Epithelial cell of proximal tubule (primary cell): ENCODE measurements at places on chromosomes 5 and 9. TPM values are rescaled to one million over a fixed set of nuclear protein-coding genes. Genes with fewer than 3 reads are reported as not detected.

- no peak for DNase-seq
Measured at GRCh38 chr9:84736536-84736935, 67.0 kb downstream of the NTRK2 start.

DNA sequence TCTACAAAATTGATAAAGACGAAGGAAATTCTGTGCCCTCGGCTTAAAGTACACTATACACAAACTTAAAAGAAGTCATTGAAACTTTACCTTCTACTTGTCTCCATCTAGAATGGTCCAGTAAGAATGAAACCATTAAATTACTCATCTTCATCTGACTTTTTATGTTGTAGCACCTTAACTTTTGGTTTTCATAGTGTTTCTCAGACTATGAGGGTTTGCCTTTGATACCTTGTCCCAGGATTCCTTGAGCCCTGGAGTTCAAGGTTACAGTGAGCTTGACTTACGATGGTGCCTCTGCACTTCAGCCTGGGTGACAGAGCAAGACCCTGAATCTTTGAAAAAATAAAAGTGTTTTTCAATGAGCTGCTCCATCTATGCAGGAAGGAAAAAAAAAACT lies 132.2 kb downstream of the CDC42SE2 start:
- DNase-seq = no peak

GRCh38 chr9:19510907-19511306 lies 102.1 kb downstream of the ACER2 start:
- no peak for DNase-seq

GRCh38 chr5:144575736-144576135 lies 405.1 kb downstream of the KCTD16 start:
- no peak for DNase-seq

DNA sequence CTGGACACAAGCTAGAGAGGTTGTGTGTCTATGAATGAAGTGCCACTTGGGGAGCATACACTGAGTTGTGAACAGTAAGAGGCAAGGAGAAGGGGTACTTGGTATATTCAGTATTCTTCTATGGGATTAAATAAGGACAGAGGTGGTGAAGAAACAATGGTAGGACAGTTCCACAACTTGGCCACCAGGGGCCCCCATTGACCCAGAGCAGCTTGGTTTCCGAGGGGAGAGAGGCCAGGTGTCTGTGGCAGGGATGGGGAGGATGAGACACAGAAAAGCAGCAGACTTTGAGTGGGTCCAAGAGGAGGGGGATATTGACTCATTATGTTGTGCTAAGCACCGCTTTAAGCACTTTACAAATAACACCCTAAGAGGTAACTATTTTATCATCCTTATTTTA lies 220.6 kb downstream of the MELK start:
- DNase-seq = no peak

- no peak for DNase-seq
Measured at GRCh38 chr9:115042781-115043509, 75.0 kb downstream of the TNC start.

- no peak for DNase-seq
Measured at GRCh38 chr9:98378794-98379193, 123.3 kb upstream of the TBC1D2 start.

DNA sequence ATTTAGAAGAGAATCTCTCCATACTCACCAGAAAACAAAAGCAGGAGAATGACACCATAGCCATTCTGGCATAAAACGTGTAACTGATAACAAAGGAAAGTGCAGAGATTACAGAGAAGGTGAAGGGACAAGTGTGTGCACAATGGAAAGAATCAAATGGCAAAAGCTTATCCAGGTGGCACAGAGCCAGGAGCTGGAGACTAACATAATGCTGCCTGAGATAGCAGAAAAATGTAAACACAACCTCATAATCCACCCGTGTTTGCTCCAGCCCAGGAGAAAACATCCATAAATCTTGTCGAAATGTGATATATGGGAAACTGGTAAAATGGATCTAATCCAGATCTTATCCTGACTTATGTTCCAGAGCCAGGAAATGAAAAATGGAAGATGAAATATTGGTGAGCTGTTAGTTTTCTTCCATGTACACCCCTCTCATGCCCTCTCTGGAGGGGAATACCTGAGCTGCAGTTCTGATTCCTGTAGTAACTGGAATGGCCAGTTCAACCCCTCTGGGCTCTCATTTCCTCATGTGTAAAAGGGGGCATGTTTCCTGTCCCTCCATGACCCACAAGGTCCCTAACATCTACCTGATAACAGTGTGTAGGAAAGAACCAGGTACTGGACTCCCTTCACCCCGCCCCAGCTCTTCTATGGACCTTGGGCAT lies 212.3 kb upstream of the DAPK1 start:
- no peak for DNase-seq

- no peak for DNase-seq
Measured at GRCh38 chr5:99033014-99033900, 104.5 kb upstream of the CHD1 start.

- DNase-seq = no peak
Measured at GRCh38 chr9:108802967-108803366, 52.8 kb downstream of the ACTL7B start.

DNA sequence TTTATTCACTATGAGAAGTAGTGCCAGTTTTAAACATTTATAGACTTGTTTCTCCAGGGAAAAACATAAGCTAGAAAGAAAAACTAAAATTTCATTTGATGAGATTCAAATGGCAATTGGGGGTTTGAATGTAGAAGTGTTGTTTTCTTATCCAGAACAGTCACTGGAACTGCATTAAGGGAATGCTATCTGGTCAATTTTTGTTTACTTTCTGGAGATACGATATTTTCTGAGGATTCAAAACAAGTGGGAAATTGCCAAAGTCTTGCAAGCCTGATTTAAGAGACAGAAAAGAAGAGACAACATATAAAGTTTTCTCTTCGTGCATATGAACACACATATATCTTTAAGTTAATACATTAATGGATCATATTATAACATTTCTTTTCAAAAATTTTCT lies 118.4 kb downstream of the NXNL2 start:
- no peak for DNase-seq

DNA sequence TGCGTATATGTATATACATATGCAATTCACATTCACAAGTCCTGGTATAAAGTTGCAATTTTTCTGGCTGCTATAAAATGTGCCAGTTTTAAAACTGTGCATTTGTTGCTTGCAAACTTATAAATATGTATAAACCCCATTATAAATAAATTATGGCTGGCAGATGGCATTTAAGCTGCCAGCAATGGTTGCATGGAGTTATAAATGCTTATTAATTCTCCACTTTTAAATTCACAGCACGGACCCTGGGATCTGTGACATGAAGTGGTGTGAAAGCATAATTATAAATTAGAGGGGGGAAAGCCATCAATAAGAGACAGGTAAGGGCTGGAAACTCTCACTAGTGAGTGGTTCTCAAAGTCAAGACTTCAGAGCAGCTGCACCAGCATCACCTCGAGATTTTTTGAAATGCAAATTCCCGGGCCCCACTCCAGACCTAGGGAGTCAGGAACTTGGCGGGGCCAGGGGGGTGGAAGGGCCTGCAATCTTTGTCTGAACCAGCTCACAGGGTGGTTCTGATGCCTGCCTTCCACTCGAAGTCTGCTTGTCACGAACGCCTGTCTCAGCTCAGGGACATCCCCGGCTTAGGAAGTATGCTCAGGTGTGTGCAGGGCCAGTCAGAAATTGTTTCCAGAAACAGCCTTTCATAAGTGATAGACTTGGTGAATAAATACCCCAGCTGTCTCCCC lies 16.9 kb downstream of the S1PR3 start:
- DNase-seq = no peak

- no peak for DNase-seq
Measured at GRCh38 chr9:104748359-104749031, 1.0 kb downstream of the NIPSNAP3A start.

- no peak for DNase-seq
Measured at GRCh38 chr5:126178521-126178920, 244.7 kb upstream of the GRAMD2B start.

- no peak for DNase-seq
Measured at GRCh38 chr9:26325444-26325829, 567.2 kb downstream of the CAAP1 start.

DNA sequence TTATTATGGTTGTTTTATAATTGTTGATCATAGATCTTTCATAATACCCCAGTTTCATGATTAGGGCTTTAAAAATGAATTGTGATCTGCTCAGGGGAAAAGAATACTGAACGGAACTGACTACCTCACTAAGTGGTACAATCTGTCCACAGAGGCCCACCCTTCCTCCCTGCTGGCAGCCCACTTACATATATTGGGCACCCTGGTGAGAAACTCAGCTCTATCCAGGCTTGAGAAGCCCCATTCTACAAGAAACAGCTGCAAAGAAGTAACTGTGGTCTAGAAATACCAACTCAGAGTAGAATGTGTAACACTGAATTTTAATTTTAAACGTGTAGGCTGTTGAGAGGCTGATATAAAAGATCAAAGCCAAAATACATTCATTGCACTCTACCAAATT lies 46.9 kb downstream of the TSSK1B start:
- DNase-seq = no peak

GRCh38 chr9:6183227-6183551 lies 32.4 kb upstream of the IL33 start:
- DNase-seq = no peak

DNA sequence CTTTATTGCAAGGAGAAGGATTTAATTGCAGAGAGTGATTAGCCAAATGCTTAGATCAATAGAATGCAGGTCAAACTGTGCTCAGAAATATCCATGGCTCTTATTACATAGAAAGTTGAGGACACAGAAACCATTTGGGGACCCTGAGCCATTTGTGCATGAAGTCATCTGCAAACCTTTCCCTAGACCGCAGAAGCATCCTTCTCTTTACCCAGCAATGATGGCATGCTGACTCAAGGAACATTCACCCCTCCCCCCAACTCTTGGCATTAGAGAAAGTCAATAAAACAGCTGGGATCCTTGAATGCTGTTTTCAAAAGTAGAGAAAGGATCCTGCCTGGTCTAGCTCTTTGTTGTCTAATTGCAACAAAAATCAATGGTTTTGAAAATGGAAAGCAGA lies 73.5 kb downstream of the PPP2R2B start:
- DNase-seq = no peak

DNA sequence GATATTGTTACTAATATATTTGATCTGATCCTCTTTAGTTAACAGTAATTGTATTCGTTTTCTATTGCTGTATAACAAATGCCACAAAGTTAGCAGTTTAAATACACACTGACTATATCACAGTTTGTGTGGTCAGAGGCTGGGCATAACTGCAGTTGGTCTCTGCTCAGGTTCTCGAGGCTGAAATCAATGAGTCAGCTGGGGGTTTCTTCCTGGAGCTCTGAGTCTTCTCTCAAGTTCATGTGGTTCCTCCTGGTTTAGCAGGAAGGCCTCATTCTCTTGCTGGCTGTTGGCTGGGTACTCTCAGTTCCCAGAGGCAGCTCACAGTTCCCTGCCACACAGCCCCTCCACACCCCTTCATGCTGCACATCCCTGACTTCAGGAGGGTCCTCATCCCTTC lies 20.7 kb downstream of the COL23A1 start:
- DNase-seq = no peak

Gene CIZ1
- 56.7 and 76.7 TPM in 2 replicates for total RNA-seq

Gene FAT2
- total RNA-seq = under 0.01 and 0.07 TPM in 2 replicates

Gene ARL10
- 2.9 and 3.4 TPM in 2 replicates for total RNA-seq

Gene PCDHGA12
- 1.8 and 1.9 TPM in 2 replicates for total RNA-seq

Gene SPATA31A3
- total RNA-seq = not detected in 2 replicates

Gene RPL12
- total RNA-seq = 3,182 and 3,187 TPM in 2 replicates

Gene BNC2
- total RNA-seq = 2.9 and 3.7 TPM in 2 replicates
